Mesangial cell (primary cell): ENCODE measurements at places on chromosomes 11 and 22. TPM values are rescaled to one million over a fixed set of nuclear protein-coding genes. Genes with fewer than 3 reads are reported as not detected.

NFAM1 gene
- under 0.01 TPM in 1 of 2 replicates, not detected in the other for total RNA-seq

XKR3 gene
- total RNA-seq: not detected in 2 replicates

DRG1 gene
- total RNA-seq: 41.5 and 64.2 TPM in 2 replicates

OR52R1 gene
- not detected in 2 replicates for total RNA-seq

MFNG gene
- 0.16 and 1.5 TPM in 2 replicates for total RNA-seq

HEPACAM gene
- total RNA-seq: not detected in 2 replicates

SPI1 gene
- total RNA-seq: not detected in 2 replicates

LRRC4C gene
- 0.51 TPM in 1 of 2 replicates, not detected in the other for total RNA-seq

SLC39A13 gene
- 110 and 188 TPM in 2 replicates for total RNA-seq
